NCI-H1436 (cell line): ENCODE measurements at places on chromosomes 13 and 19.

- DNase-seq = peak; percentile 39
Measured at GRCh38 chr13:80755910-80756309, 415.0 kb upstream of the SPRY2 start.

DNA sequence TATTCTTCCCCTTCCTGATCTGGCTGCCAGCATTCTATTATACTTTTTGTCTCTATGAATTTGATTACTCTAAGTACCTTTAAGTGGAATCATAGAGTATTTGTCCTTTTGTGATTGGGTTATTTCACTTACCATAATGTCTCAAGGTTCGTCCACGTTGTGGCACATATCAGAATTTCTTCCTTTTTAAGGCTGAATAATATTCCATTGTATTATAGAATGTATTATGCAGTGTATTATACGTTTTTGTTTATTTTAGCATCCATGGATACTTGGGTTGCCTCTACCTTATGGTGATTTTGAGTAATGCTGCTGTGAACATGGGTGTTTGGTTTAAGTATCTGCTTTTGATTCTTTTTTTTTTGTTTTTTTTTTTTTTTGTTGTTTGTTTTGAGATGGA is 19.3 kb downstream of the URI1 start:
- no peak for DNase-seq

DNA sequence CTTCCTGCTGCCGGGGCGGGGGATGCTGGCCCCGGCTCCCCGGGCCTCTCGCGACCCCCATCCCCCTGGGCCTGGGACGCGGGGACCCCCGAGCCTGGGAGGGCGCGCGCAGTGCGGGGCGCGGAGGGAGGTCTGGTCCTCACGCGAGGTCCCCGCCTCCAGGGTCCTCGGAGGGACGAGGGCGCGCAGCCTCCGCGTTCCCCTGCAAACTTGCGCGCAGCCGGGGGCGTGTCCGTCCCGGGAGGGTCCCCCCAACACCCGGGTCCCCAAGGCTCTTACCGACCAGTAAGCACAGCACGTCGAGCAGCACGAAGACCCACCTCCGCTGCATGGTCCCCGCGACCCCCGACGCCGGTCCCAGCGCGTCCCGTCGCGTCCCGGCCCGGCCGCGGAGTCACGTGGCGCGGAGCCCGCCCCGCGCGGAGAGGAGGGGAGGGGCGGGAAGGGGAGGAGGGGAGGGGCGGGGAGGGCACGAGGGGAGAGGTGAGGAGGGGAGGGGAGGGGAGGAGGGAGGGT is at the start of gene PLPP2:
PLPP2 (minus strand) TSS at position 398 of the 516 bp plus-strand sequence; CDS start at position 331, 67 bp downstream.
- DNase-seq = peak; percentile 69

DNA sequence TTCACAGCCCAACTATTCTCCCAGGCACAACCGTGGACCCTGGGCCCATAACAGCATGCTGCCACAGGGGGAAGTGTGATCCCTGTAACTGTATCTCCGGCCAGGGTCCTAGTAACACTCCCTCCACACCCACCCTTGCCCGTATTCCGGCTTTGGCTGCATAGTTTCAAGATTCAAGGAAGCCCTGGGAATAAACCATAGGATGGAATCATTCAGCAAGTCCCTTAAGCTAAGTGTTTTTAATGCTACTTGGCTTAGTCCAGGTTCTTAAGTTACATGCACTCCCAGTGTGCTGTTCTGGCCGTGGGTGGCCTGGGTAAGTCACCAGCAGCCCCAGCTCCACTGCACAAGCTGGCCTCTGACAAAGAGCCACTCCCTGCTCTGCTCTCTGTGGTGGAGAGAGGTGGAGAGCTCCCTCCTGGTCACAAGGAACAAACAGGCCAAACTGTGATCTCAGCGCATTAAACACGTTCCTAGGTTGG is 532.4 kb upstream of the SGCG start:
- DNase-seq = no peak

- DNase-seq = no peak
Measured at GRCh38 chr19:21587549-21587948, 82.1 kb downstream of the ZNF429 start.

DNA sequence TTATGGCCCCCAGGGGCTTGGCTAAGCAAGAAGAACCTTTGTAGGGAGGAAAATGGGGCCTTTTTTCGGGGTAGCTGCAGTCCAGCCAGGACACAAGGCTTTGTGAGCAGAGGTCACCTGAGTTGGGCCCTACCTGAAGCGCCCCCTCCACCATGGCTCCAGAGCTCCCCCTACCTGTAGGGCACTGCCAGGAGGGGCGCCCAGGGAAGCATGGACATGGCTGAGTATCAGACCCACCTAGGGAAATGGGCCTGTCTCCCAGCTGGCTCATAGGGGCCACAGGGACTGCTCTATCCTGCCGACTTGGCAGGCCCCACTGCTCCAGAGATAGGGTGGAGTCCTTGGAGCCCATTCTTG is 9.0 kb upstream of the CEBPA start:
- no peak for DNase-seq

GRCh38 chr13:81388400-81388799 is 1047.5 kb upstream of the SPRY2 start:
- no peak for DNase-seq

DNA sequence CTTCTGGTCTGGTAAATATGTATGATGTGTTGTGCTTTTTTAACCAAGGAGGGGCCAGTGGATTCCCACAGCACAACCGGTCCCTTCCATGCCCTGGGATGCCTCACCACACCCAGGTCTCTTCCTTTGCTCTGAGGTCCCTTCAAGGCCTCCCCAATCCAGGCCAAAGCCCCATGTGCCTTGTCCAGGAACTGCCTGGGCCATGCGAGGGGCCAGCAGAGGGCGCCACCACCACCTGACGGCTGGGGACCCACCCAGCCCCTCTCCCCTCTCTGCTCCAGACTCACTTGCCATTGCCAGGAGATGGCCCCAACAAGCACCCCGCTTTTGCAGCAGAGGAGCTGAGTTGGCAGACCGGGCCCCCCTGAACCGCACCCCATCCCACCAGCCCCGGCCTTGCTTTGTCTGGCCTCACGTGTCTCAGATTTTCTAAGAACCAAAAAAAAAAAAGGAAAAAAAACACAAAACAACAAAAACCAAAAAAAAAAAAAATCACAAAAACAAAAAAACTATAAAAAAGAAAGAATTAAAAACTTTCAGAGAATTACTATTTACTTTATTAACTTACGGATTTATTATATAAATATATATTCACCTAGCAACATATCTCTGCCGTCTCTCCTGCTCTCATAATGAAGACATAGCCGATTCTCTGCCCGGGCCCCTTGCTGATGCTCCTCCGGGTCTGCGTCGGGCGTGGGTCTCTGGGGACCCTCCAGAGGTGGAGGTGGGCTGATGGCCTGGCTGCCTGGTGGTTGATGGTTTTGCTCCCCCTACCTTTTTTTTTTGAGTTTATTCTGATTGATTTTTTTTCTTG is 14.4 kb downstream of the CAPN12 start:
- peak; percentile 23 for DNase-seq

GRCh38 chr19:35959040-35959967 is 23.1 kb downstream of the LRFN3 start:
- DNase-seq = no peak
